ENCODE measurements at places on chromosomes 13 and 19. TPM values are rescaled to one million over a fixed set of nuclear protein-coding genes. Genes with fewer than 3 reads are reported as not detected.

- no peak for ATAC-seq
Observed at GRCh38 chr19:10929402-10929794, 787 bp downstream of the TIMM29 start.

GRCh38 chr13:112105892-112106291, 38.9 kb downstream of the SOX1 start:
- ATAC-seq, result no peak

Gene MAMSTR
- total RNA-seq, result 1.7 TPM

Gene MIR17HG
- 22.0 TPM for total RNA-seq

- no peak for ATAC-seq
Observed at GRCh38 chr13:75202981-75203380, 279.0 kb downstream of the TBC1D4 start.

DNA sequence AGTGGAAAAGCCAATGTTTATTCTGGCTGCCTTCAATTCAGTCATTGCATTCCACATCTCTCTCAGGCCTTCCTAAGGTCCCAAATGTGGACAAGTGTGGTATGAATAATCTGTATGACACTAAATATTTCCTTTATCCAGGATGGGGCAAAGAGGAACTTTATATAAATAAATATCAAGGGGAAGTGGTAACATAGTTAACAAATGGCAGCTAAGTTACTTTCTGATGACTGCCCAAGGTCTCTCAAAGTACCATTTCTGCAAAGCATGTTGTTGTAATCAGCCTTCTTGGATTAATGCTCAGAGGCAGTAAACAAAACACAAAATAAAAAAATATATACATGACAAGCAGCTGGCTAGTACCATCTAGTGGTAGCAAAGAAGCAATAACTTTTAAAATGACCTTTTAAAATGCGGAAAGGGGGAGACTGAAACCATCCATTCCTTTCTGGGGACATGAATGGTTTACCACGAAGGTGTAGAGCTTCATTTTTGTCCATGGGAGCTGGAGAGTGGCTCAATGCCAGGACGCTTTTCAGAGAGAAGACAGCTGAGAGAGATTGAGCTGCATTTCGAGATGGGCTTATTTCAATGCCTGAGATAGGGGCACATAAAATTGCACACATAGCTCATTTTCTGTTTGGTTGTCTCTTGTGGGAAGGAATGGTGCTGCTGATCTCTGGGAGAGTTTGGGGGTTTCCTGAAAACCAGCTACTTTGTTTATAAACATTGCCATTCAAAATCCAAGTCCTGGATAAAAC, 259.2 kb downstream of the RFC3 start:
- no peak for ATAC-seq

Gene CAMSAP3
- 0.37 TPM for total RNA-seq

DNA sequence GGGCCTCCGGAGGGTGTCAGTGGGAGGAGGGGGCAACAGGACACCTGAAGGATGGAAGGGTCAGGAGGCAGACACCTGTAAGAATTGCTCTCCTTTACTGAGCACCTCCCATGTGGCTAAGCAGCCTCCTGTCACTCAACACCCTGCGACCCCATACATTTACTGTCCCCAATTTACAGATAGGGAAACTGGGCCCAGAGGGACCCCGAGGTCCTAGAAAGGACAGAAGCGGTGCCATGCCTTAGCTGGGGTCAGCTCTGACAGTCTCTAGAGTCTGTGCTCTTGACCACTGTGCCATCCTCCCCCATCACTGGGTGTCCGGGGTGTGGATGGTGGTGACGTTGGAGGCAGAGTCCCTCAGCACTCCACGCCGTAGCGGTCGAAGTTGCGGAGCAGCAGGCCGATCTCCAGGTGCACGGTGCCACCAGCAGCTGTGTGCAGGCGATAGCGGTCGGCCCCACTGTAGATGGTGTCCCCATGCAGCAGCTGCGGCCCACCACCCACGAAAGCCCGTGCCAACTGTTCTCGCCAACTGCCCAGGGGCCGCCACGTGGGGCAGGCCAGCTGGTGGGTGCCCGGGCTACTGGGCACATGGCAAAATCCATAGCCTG, 726 bp upstream of the TGFB1 start:
- ATAC-seq, result no peak

Gene IGFL3
- not detected for total RNA-seq

Gene CDADC1
- total RNA-seq, result 7.5 TPM

- ATAC-seq, result peak; percentile 33
Observed at GRCh38 chr19:14361824-14362223, 19.4 kb upstream of the ADGRE5 start.

DNA sequence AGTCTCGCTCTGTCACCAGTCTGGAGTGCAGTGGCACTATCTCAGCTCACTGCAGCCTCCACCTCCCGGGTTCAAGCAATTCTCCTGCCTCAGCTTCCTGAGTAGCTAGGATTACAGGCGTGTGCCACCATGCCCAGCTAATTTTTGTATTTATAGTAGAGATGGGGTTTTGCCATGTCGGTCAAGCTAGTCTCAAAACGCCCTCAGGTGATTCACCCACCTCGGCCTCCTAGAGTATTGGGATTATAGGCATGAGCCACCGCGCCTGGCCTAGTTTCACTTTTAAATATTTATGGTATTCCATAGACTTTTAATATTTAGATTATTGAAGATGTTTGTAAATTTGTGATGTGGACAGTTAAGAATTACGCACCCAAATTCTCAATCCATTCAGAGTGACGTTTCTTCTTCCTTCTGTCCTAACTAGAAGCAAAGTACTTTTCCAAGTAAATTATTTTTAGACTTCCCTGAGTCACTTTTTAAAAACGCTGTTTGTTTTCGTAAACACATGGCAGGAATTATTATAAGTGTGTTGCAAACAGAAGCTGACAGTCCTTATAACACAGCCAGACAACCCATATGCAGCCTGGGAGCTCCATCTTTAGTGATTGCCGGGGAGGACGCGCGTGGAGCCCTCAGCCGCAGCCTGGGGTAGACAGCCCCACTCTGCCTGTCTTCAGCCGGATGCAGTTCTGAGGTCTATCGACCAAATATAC, 131.7 kb downstream of the ATP11A start:
- no peak for ATAC-seq

Gene MADCAM1
- total RNA-seq, result not detected

Gene FUT1
- total RNA-seq, result 0.40 TPM

Gene PRPF31
- 56.4 TPM for total RNA-seq

DNA sequence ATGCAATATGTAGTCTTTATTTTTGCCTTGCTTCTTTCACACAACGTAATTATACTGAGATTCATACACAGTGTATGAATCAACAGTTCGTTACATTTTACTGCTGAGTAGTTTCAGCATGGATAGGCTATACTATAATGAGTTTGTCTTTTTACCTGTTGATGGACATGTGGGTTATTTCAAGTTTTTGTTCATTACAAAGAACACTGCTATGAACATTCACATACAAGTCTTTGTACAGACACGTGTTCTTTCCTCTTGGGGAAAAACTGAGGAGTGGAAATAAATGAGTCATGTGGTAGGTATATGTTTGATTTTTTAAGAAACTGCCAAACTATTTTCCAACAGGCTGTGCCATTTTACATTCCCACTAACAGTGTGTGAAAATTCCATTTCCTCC, 35.1 kb downstream of the ENOX1 start:
- no peak for ATAC-seq

DNA sequence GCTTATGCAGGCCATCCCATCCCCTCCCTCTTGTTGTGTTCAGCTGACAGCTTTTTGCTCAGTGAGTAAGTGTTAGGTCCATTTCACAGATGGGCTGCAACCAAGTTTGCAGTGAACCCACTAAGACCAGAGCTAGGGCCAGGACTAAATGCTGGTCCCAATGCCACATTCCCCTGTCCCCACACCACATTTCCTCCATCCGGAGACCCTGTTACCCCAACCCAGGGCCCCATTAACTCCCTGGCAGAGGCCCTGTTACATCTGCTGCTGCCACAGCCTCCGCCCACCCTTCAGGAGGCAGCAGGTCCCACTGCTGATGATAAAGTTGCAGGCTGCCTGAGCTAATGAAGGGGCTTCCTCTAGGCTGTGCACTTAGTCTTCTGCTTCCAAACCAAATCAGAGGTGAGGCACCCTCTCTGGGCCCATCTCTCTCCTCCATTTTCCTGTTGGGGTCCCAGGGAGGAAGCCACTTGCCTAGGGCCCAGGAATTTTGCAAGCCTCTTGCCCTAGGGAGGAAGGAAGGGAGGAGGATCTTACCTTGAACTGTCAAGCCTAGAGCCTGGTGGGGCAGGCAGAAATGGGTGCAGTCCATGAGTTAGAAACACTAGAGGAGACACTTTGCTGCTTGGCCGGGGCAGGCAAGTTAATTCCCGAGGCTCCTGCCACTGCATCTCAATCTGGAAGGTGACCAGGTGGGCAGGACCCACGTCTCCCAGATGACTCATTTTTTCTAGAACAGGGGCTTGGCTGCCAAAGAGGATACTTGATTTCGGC, 3.4 kb upstream of the USF2 start:
- no peak for ATAC-seq

Measured in activated T-helper 17 cell treated with anti-CD3 and anti-CD28 coated beads, Interleukin-2, amount 50 U/mL, for 72 hours (primary cell).